ENCODE measurements at places on chromosomes 13 and 19.

- no peak for DNase-seq
These were observed 54.8 kb downstream of the DLEU7 start for GRCh38 chr13:50788551-50789210.

- DNase-seq: no peak
These were observed 56.7 kb upstream of the C1QTNF9B start for GRCh38 chr13:23953860-23954512.

DNA sequence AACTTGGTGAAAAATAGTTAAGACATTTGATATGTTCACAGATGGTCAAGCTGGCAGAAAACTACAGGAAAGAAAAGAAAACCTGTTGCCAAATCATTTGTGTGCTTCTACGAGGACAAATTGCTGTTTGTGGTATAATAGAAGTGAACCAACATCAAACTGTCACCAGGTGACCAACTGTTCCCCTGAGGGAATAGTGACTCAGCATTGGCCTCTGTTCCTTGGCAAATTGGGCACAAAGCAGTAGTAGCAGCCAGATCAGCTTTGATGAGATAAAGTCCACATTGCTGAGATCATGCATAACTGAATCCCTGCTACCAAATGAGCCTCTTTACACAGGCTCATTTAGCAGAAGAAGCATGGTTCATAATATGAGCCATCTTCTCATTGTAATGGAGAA lies 103.5 kb downstream of the POSTN start:
- DNase-seq: no peak

GRCh38 chr19:54137699-54138488 lies at the start of gene CNOT3:
CNOT3 (plus strand) TSS chr19:54137762; CDS start chr19:54142979, 5,217 bp downstream.
- DNase-seq: no peak

GRCh38 chr13:110327051-110327721 lies 20.1 kb downstream of the COL4A2 start:
- DNase-seq: no peak

GRCh38 chr19:42284591-42285341 lies 15.7 kb downstream of the CIC start:
- no peak for DNase-seq

DNA sequence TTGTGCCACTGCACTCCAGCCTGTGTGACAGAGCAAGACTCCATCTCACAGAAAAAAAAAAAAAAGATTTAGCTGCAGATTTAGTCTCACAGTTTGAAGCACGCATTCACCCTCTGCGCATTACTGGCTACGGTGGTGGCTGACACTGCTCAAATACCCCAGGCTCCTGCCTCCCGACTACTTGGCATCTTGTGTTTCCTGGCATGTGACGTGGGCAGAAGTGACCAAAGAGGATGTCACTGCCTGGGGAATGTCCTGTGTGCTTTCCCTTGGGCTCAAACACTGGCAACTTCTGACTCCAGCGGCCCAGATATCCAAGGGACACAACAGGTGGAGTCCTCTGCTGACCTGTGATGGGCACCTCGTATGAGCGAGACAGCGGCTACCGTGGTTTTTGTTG lies 24.7 kb upstream of the EIF3G start:
- DNase-seq: no peak

GRCh38 chr13:90717451-90717936 lies 630.0 kb upstream of the MIR17HG start:
- no peak for DNase-seq

DNA sequence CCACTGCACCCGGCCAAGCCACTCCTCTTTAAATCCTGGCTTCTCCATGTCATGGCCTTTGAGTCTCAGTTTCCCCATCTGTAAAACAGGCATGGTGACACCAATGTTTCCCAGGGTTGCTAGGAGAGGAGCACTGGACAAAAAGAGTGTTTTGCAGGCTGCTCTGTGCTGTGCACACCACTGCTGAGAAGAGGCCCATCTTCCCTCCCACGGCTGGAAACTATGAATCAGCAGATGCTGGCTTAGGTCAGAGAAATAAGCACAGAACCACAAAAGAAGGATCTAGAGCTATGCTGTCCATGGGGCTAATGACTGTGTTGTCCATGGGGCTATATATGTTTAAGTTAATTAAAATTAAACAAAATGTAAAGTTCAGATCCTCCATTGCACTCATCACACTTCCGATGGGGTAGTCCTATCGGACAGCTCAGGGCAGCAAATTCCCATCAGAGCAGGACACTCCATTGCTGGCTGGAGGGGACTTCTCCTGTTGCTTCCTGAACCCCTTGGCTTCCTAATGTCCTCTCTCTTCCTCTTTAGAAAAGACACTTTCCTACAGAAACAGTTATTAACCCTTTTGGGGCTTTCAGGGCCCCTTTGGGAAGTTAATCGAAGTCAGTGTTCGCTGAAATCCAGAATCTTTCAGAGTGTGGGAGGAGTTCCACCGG lies 37.1 kb downstream of the TSHZ3 start:
- no peak for DNase-seq

GRCh38 chr19:2037651-2038255 lies 13.3 kb downstream of the MKNK2 start:
- DNase-seq: no peak

DNA sequence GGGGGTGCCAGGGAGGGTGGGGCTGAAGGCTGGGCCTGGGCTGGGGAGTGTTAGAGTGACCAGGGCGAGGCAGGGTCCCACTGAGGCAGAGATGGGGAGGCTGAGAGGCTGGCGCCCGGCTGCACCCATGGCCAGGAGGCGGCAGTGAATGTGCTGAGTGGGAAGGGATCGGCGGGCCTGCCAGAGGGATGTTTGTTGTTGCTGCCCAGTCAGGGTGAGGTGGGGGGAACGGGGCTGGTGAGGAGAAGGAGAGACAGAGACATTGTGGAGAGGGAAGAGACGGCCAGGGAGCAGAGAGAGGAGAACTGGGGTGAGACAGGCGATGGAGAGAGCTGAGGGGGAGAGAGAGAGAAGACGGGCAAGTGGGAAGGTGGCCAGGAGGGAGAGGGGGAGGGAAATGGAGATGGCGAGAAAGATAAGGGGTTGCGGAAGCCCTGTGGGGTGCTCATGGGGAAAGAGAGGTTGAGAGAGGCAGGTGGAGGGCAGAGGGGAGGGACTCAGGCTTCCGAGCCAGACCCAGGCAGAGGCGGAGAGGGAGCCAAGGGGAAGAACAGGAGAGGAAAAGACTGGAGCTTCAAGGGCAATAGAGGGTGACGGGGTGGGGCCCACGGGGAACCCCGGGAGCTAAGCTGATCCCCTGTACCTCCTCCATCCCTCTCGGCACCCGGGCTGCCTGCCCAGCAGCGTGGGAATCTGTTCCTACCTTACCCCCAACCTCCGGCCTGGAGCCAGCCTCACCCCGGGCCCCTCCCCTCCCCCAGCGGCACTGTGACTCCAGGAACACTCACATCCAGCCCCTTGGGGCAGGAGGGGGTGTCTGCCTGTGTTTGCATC lies 690 bp upstream of the B3GNT8 start:
- DNase-seq: peak; percentile 47

- peak; percentile 78 for DNase-seq
These were observed 12.8 kb downstream of the MOB3A start for GRCh38 chr19:2083174-2083854.

DNA sequence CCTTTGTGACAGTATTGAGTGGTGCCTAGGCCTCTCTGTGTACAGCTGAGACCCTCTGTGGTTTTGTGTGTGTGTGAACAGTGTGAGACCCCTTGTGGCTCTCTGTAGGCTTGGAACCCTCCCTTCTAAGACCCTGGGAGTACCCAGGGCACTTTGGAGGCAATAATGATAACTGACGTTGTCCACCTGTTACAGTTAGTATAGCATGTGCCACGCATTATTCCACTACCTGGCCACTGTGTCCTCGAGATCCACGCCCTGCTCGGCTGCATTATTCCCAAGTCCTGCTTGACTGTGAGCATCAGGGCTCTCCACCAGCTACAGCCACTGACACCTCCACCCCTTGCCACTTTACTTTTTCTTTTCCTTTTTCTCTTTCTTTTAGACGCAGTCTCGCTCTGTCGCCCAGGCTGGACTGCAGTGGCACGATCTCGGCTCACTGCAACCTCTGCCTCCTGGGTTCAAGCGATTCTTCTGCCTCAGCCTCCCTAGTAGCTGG lies 2.0 kb downstream of the GRAMD1A start:
- no peak for DNase-seq

DNA sequence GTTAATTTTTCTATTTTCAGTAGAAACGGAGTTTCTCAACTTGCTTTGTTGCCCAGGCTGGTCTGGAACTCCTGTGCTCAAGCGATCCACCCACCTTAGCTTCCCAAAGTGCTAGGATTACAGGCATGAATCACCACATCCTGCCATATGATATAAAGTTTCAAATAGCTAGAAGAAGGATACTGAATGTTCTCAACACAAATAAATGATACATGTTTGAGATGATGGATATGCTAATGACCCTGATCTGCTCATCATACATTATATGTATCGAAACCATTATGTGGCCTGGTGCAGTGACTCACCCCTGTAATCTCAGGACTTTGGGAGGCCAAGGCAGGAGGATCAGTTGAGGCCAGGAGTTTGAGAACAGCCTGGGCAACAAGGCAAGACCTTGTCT lies 11.5 kb downstream of the CIB3 start:
- DNase-seq: no peak

DNA sequence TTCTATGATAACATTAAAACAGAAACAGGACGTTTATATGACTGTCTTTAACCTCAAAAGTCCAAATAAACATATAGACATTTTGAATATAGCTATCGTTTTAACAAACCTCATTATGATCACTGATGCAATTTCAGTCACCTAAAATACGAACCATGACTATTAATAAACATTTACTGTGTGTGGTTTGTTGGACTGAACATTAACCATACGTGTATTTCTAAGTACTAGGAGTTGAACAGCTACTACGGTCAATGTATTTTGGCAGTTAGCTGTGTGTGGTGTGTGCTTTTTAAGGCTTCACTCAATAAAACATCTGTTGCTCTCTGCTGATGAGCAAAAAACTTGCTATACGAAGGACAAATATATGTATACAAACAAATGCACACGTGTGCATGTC lies 281.4 kb downstream of the ABCC4 start:
- DNase-seq: no peak

DNA sequence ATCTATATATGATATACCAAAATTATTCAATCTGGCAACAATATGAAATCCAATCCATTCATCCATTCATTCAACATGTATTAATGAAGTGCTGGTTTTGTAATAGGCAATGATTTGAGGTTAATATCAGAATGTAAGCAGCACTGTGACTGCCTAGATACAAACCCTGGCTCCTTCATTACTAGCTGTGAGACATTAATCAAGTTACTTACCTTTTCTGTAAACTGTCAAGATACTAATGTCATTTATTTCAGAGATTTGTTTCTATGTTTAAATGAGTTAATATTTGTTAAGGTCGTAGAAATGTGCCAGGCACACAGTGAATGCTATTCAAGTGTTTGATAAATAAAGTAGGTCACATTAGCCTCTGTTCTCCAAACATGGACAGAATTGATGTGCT lies 40.9 kb downstream of the CLDN10 start:
- no peak for DNase-seq

DNA sequence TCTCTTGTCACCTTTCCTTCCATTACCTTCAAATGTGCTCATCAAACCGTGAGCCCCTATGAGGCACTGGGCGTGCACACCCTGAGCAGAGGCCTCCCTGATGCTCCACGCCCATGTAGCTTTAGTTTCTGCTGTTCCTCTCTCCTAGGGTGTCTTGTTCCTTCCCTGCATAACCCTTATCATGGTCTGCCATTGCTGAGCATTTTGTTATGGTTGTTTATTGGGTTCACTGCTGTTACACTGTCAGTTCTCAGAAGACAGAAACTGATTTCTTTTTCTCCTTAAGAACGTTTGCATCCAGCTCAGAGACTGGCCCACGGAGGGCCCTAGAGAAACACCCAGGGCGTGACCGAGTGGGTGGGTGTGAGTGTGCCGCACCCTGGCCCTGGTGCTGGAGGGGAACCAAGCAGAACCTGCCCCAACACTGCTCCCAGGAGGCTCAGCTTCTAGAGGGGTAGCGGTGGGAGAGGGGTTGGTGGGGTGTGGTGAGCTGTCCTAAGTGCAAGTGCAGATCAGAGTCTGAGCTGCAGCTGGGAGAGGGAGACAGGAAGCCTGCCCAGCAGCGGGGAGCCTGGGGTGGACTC lies 61.4 kb upstream of the URI1 start:
- no peak for DNase-seq

- DNase-seq: no peak
These were observed 4.5 kb downstream of the BSG start for GRCh38 chr19:576768-577438.

DNA sequence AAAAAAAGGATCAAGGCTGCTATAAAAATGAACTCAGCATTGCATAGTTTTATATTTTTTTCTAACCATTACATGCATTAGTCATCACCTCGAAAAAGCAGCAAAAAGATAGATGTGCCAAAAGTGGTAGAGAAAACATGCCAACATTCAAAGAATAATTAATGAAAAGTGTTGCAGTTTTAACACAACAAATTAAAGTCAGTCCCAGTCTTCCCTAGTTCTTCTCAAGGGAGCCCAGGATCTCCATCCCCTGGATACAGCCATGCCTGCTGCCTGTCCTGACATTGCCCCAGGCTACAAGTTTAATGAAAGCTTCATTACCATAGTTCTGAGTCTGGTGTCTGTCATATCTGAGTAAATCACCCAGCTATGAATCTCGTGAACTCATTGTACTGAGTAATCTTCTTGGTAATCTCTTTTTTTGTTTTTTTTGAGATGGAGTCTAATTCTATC lies 116.6 kb upstream of the KLF12 start:
- DNase-seq: no peak

GRCh38 chr19:33675501-33676124 lies 53.9 kb downstream of the CHST8 start:
- no peak for DNase-seq

DNA sequence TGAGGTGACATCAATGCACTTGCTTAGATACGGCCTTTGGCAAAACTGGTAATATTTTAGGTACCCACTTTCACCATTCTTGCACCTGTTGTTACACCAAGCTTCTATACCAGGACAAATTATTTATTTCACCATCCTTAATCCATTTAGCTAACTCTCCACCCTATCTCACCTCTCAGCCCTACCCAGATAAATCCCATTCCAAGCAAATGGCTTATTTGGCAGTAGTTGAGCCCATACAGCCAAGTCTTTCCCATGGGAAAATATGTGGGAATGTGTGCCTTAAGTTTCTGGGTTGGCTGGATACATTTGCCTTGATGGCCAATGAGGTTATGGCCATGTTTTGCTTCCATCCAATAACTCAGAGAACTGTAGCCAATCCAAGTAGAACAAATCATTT lies 551.9 kb downstream of the GPC6 start:
- DNase-seq: no peak

DNA sequence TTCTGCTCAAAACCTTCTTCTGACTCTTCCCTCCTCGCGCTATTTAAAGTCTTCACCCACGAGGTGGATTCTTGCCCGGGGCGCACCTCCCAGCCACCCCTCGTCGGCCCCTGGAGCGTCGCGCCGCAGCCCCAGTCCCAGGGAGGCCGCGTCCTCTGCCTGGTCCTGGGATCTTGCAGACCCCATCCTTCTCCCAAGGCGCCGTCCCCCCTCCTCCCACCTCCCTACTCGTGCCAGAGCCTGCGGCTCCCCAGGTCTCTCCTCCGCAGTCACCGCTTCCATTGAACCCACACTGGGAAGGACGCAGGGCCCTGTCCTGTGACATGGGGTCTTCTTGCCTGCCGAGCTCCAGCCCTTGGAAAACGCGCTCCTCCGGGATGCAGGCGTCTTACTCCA lies 486 bp downstream of the ZNF808 start:
- DNase-seq: no peak

All from CD4-positive, alpha-beta T cell treated with Interleukin-15 for 1 hour (primary cell).